HCT116 (cell line): ENCODE measurements at places on chromosomes 1 and 21.

- no peak for DNase-seq
Measured at GRCh38 chr21:26297851-26298250, 127.3 kb upstream of the APP start.

- DNase-seq, result no peak
Measured at GRCh38 chr1:29133861-29134694, 10.4 kb upstream of the TMEM200B start.

DNA sequence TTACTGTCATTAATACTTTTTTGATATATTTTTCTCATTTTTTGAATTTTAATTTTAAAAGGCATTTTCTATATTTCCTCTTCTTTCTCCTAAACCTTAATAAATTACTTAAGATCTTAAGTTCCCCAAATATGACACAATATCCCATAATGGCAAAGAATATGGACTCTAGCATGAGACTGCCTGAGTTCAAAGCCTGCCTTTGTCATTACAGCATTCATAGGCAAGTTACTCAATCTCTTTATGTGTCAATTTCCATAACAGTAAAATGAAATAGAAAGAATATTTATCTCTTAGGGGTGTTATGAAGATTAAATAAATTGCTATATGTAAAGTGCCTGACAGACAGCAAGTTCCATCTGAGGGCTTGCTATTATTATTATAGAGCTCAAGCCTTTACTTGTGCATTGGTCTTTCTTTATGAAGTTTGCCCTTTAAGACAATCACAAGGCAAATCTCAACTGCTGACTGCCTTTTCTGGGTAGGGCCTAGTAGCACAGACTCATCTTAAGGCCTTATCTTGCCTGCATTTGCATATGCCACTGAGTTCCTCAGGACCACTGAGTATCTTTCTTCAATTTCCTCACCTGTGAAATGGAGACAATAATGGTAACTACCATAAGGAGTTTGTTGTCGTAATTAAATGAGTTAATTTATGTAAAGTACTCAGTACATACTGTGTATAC is 231.0 kb downstream of the NRIP1 start:
- no peak for DNase-seq

GRCh38 chr1:112558634-112559033 is 49.9 kb downstream of the WNT2B start:
- DNase-seq, result no peak

DNA sequence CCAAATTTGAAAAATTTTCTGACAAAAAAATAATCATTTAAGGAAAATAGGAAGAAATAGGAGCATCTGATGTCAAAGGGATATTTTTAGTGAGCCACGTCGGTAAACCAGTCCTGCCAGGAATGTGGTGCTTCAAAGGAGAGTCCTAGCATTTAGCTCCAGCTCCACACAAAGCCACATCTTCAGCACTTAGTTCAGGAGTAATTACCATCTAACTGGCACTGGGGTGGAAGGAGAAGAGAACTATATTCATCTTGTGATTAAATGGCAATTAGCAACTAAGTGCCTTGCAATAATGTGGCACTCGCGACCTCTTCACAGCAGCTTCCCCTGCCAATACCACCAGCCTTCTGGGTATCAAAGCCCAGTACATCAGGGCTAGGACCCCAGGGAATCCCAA is 409.1 kb downstream of the SETD4 start:
- DNase-seq, result no peak

DNA sequence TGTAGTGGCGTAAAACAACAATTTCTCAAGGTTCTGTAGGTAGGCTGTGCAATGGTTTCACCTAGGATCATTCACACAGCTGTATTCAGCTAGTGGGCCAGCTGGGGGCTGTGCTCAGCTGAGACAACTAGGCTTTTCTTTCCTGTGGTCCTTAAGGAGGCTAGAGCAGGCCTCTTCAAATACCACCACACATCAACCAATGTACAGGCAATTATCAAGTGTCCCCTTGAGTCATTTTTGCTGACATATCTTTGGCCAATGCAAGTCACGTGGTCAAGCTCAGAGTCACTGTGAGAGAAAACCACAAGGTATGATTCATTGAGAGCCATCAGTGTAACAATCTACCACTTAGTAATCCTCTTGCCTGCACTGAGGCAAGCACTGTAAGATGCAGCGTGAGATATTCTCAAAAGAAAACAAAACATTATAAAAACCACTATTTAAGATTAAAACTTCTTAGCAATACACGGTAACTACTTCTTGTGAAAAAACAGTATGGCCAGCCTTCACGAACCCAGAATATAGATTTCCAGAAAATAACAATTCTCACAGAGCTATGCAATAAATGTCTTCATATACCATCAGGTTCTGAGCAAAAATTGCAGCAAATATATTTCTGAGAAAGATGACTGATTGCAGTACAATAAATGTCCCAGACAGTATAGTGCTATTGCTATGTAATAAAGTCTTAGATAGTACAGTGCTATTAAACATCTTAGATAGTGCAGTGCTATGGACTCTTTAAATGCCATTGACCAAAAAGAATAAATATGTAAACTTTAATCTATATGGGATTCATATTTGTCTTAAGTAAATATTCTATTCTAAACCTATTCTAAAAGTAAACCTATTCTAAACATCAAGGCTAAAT is 55.3 kb downstream of the NME7 start:
- DNase-seq, result peak; percentile 90
